ENCODE measurements at places on chromosomes 12 and 14. TPM values are rescaled to one million over a fixed set of nuclear protein-coding genes. Genes with fewer than 3 reads are reported as not detected.
A peak's percentile ranks its signal among the peaks of the same experiment; 100 is the strongest.

Gene ANO4
- 0.48 TPM for total RNA-seq

Gene SERPINA10
- total RNA-seq = not detected

Gene C1RL
- 22.3 TPM for total RNA-seq

Gene MYBPC1
- not detected for total RNA-seq

Gene NELL2
- total RNA-seq = not detected

Gene CATSPERB
- not detected for total RNA-seq

Gene HIF1A
- 326 TPM for total RNA-seq

DNA sequence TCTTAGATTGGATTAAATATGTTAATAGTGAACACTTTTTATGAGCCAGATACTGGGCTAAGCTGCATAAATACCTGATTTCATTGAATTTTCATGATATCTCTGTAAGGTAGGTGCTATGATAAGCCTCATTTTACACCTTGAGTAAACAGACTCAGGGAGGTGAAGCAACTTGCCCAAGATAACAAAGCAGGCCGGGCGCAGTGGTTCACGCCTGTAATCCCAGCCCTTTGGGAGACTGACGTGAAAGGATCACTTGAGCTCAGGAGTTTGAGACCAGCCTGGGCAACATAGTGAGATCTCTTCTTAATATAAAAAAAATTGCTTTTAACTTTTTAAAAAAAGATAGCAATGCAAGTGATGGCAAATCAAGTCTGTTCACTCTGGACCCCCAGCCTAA is 1.4 kb downstream of the GNB3 start:
- no peak overlapping the region for H3K4me3 ChIP-seq
- H3K36me3 ChIP-seq = peaks cover 18% of the 10 kb centered on the region
- H3K27me3 ChIP-seq = no peaks in the 10 kb centered on the region
- H3K27ac ChIP-seq = no peak overlapping the region
- no peaks in the 10 kb centered on the region for H3K4me1 ChIP-seq

DNA sequence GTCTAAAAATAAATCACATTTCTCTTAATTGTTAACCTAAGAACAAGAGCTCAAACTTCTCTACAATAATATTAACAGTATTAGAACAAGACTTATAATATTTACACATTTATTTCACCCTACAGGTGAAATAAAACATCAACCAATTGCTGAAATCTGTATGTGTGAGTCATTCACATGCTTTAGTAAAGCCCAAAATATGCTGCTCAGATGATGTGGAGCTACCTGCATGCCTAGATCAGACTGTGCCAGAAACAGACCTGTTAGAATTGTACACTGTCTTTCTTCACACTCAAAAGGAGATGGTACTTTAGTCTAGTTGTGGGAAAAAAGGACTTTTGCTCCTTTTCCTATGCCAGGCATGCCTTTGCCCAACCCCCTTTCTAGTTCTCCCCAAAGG is 54.7 kb downstream of the RPS6KA5 start:
- H3K4me1 ChIP-seq = no peaks in the 10 kb centered on the region
- no peak overlapping the region for H3K27ac ChIP-seq

- H3K27me3 ChIP-seq = no peaks in the 10 kb centered on the region
- H3K27ac ChIP-seq = no peak overlapping the region
- no peak overlapping the region for H3K4me3 ChIP-seq
- no peaks in the 10 kb centered on the region for H3K36me3 ChIP-seq
- no peak for DNase-seq
These were observed 4.5 kb upstream of the MIA2 start for GRCh38 chr14:39229222-39229543.

DNA sequence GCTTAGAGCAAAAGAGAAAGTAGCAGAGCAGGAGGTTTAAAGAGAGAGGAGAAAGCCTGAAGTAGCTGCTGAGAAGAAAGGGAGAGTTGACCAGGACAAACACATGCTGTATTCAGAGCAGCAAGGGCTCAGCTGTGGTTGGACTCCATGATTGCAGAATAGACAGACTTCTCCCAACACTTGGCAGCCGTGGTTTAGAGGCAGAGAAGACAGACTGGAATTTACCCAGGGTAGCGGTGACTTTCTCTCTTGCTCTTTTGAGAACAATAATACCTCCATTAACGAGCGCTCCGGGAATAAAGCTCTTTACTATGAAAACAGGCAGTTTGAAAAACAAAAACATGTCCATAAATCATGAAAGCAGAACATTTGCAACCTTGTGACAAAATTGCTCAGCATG is 21.4 kb upstream of the IGF1 start:
- no peak overlapping the region for H3K27ac ChIP-seq
- H3K36me3 ChIP-seq = no peaks in the 10 kb centered on the region
- H3K4me1 ChIP-seq = no peaks in the 10 kb centered on the region
- peaks cover 14% of the 10 kb centered on the region for H3K27me3 ChIP-seq

- H3K4me1 ChIP-seq = peaks cover 10% of the 10 kb centered on the region
- DNase-seq = no peak
- no peak overlapping the region for H3K4me3 ChIP-seq
- H3K27me3 ChIP-seq = peaks cover 2% of the 10 kb centered on the region
- H3K36me3 ChIP-seq = no peaks in the 10 kb centered on the region
- no peak overlapping the region for H3K27ac ChIP-seq
These were observed 69.6 kb upstream of the CHST11 start for GRCh38 chr12:104387190-104387589.

- no peak overlapping the region for H3K4me3 ChIP-seq
- no peak overlapping the region for H3K27ac ChIP-seq
- no peaks in the 10 kb centered on the region for H3K27me3 ChIP-seq
- no peak for DNase-seq
- H3K36me3 ChIP-seq = no peaks in the 10 kb centered on the region
- no peaks in the 10 kb centered on the region for H3K4me1 ChIP-seq
These were observed 325.3 kb downstream of the GALC start for GRCh38 chr14:87667659-87668058.

DNA sequence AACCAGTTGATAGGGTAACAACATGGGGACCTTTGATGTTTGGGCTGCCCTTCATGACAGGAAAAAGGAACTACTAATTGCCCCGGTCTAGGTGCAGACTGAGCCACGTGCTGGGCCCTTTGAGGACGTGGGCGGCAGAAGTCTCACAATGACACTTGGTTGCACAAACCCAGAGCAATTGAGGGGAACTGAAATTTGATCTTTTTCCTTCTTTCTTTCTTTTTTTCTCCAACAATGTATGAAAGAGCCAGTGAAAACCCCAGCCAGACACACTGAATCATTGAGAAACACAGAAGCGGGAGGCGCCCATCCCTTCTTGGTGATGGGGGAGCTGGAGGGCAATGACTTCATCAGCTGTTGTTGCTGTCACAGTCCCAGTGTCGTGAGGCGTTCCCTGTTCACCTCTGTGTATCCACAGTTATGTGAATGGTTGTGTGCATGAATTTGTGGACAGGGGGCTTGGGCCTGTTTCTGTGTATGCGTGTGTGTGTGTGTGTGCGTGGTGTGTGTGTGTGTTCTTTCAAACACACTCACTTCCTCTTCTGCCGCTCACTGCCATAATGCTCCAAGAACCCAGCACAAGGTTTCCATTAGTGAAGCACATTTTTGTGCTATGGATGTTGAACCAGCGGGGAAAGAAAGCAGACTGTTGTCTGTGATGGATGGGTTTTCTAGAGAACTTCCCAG is 137.5 kb upstream of the CCND2 start:
- DNase-seq = no peak
- H3K4me1 ChIP-seq = no peaks in the 10 kb centered on the region
- H3K27me3 ChIP-seq = peaks cover 29% of the 10 kb centered on the region

GRCh38 chr12:100184549-100185145 is 16.0 kb upstream of the ACTR6 start:
- no peak overlapping the region for H3K4me3 ChIP-seq
- no peak overlapping the region for H3K27ac ChIP-seq
- H3K27me3 ChIP-seq = peaks cover 12% of the 10 kb centered on the region
- no peaks in the 10 kb centered on the region for H3K4me1 ChIP-seq
- no peaks in the 10 kb centered on the region for H3K36me3 ChIP-seq

- peak overlapping the region; percentile 92 for H3K27ac ChIP-seq
- H3K27me3 ChIP-seq = no peaks in the 10 kb centered on the region
- DNase-seq = peak; percentile 93
- H3K4me3 ChIP-seq = peak overlapping the region; percentile 73
- H3K36me3 ChIP-seq = peaks cover 8% of the 10 kb centered on the region
- peaks cover 30% of the 10 kb centered on the region for H3K4me1 ChIP-seq
These were observed 60.1 kb upstream of the RIMBP2 start for GRCh38 chr12:130775953-130776856.

GRCh38 chr12:124004233-124004875 is 31.3 kb downstream of the ZNF664 start:
- H3K27ac ChIP-seq = no peak overlapping the region
- no peak overlapping the region for H3K4me3 ChIP-seq
- H3K4me1 ChIP-seq = peaks cover 24% of the 10 kb centered on the region
- peaks cover 17% of the 10 kb centered on the region for H3K36me3 ChIP-seq
- DNase-seq = no peak
- H3K27me3 ChIP-seq = no peaks in the 10 kb centered on the region

DNA sequence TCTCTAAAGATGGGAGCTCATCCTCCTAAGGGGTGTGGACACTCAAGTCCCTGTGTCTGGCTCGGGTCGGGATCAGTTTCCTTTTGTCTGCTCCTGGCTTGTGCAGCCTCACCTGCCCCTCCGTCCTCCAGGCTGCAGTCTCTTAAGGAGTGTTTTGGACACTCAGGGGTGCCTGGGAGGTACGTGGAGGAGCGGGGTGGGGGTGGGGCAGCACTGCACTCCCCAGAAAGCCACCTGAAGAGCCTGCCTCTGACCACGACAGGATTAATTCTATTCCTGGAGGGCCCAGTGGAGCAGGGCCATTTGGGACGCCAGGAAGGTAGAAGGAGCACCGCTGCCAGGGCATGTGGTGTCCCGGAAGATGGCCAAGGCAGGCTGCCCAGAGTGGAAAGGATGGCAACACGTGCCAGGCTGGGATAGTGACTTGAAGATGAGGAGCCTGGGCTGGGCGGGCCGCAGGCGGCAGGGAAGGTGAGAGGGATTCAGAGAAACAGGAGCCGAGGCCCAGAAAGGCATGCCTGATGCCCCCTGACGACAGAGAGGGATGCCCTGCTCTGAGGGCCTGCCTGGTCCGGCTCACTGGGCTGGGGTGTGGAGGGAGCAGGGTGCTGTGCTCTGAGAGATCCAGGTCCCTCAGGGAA is 14.8 kb upstream of the LRTM2 start:
- no peak for DNase-seq
- no peak overlapping the region for H3K27ac ChIP-seq
- no peaks in the 10 kb centered on the region for H3K36me3 ChIP-seq
- H3K4me1 ChIP-seq = peaks cover 16% of the 10 kb centered on the region
- H3K27me3 ChIP-seq = no peaks in the 10 kb centered on the region

DNA sequence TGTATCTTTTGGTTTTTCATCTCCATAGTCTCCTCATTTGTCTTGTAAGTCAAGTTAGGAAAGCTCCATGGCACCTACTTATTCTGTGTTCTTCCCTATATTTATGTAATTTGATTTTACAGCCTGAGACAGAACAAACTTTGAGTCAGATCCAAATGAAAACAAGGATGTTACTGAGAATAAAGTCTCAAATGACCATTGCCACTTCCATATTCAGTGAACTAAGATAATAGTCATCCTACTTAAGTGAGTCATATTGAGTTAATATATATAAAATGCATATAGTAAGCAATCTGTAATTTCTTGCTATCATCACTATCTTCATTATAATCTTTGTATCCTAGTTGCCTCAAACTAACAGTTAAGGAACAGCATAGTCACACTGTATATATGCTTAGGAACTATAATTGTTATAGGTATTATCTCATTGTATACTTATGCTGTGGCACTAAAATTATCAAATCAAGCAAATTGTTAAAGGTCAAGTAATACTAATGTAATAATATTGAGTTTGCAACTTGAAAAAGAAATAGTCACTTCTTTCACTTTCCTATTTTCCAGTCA is 30.8 kb downstream of the TMTC3 start:
- peaks cover 47% of the 10 kb centered on the region for H3K36me3 ChIP-seq
- H3K4me1 ChIP-seq = peaks cover 5% of the 10 kb centered on the region
- H3K27me3 ChIP-seq = no peaks in the 10 kb centered on the region
- H3K27ac ChIP-seq = peak overlapping the region; percentile 15
- no peak for DNase-seq

GRCh38 chr12:132592282-132592970 is 18.0 kb downstream of the LRCOL1 start:
- no peaks in the 10 kb centered on the region for H3K36me3 ChIP-seq
- no peaks in the 10 kb centered on the region for H3K27me3 ChIP-seq
- H3K4me1 ChIP-seq = peaks cover 18% of the 10 kb centered on the region
- DNase-seq = no peak
- H3K27ac ChIP-seq = no peak overlapping the region

- DNase-seq = no peak
- H3K27ac ChIP-seq = no peak overlapping the region
- H3K36me3 ChIP-seq = peaks cover 14% of the 10 kb centered on the region
- H3K27me3 ChIP-seq = no peaks in the 10 kb centered on the region
- no peak overlapping the region for H3K4me3 ChIP-seq
- peaks cover 45% of the 10 kb centered on the region for H3K4me1 ChIP-seq
These were observed 19.4 kb downstream of the KTN1 start for GRCh38 chr14:55599250-55599879.

- H3K36me3 ChIP-seq = peaks cover 15% of the 10 kb centered on the region
- no peak for DNase-seq
- H3K27ac ChIP-seq = peak overlapping the region; percentile 65
- peaks cover 49% of the 10 kb centered on the region for H3K4me1 ChIP-seq
These were observed 22.8 kb upstream of the SLC38A2 start for GRCh38 chr12:46395388-46395787.

DNA sequence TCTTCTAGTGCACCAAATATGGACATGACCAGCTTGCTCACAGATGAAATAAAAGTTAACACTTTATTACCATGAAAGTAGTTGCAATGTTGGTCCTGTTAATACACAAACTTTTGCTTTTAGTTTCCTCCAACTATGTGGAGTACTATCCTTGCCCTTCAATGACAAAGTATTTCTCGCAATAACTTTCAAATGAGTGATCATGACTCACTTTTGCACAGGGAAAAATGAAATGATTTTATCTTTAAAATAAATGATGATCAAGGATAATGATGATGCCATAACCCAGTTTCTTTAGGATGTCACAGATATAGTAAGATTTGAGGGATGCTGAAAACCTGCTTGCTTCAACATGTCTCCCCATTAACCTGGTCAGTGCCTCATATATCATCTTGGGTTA is 254.0 kb upstream of the KITLG start:
- no peaks in the 10 kb centered on the region for H3K36me3 ChIP-seq
- no peak for DNase-seq
- no peak overlapping the region for H3K27ac ChIP-seq
- no peak overlapping the region for H3K4me3 ChIP-seq

DNA sequence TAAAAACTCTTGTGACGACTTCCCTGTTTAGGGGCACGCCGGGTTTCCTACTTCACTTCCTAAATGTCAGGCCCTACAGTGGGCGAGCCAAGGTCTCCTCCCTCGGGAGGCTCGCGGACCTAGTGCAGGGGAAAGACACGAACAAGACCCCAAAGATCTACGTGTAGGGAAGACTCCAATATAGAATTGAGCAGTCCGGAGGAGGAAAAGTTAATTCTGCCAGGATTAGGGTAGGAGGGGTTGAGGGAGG is 564 bp downstream of the ATXN3 start:
- peaks cover 7% of the 10 kb centered on the region for H3K27me3 ChIP-seq
- no peak for DNase-seq
- H3K36me3 ChIP-seq = no peaks in the 10 kb centered on the region
- peak overlapping the region; percentile 97 for H3K27ac ChIP-seq
